Activated naive CD8-positive, alpha-beta T cell treated with anti-CD3 and anti-CD28 coated beads, Interleukin-2, amount 10 ng/mL, durations not matched to agents 7 days and 5 days (primary cell): ENCODE measurements at places on chromosomes 6 and 20.
A peak's percentile ranks its signal among the peaks of the same experiment; 100 is the strongest.

DNA sequence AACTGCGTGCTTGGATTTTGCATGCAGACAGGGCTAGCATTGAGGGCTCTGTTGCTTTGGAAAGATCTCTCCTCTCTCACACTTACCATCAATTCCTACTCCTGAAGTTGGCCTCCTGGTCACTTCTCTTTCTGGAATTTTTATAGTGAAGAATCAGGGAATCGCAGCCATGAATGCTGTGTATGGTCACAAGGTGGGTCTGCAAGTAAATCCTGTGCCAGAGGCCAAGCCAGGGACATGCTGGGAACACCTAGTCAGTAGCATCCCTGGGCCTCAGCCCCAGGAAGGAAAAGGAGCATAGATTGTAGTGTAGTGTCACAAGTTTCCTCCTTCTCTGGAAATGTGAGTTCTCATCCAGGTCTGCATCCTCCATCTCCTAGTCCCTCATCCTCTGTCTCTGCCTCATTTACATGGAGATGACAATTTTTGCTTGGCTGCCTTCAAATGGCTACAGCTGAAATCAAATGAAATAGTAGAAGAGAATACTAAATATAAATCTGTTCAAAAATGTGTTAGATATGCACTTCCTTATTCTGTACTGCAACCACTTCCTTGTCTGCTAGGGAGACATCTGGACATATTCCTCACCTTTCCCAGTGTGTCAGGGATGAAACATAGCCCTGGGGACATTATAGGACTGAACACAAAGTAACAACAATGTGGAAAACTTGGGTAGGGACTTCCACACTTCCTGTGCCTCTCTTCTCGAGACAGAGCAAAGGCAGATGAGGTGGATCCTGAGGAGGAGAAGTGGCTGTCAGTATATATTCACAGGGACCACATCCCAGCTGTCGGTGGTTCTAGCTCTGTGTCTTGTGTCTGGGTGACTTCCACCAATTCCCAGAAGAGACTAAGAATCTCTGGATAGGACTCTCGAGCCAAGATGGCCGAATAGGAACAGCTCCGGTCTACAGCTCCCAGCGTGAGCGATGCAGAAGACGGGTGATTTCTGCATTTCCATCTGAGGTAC, 17.0 kb downstream of the CST9 start:
- DNase-seq, result no peak

- DNase-seq, result no peak
Measured at GRCh38 chr20:41175727-41176330, 38.5 kb downstream of the PLCG1 start.

- no peak for DNase-seq
Measured at GRCh38 chr6:123636282-123636681, 468 bp downstream of the TRDN start.

- DNase-seq, result no peak
Measured at GRCh38 chr6:81126150-81126549, 626.3 kb downstream of the TENT5A start.

GRCh38 chr6:98124171-98124570, 710.2 kb upstream of the POU3F2 start:
- no peak for DNase-seq

DNA sequence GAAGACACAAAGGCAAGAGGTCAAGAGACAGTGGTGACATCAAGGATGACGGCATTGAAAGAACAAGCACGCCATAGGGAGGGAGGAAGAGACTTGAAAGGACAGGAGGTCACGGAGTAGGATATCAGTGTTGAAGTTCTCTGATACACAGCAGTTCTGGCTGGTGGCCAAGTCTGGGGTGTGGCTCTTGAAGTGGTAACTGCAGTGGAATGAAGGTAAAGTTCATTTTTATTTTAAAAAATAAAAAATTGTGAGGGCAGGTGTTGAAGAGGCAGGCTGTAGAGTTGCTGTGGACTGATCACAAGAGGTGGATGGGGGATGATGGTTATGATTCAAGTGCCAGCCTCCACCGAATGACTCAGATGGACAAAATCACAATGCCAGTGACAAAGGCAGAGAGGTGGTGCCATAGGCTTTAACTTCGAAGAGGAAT, 53.2 kb upstream of the BMP2 start:
- no peak for DNase-seq

GRCh38 chr6:24911796-24912382, 23.9 kb downstream of the RIPOR2 start:
- DNase-seq, result no peak

- no peak for DNase-seq
Measured at GRCh38 chr6:43800298-43800623, 30.2 kb downstream of the VEGFA start.

- no peak for DNase-seq
Measured at GRCh38 chr6:138422861-138423260, 18.8 kb downstream of the HEBP2 start.

GRCh38 chr6:164807125-164807524, 502.3 kb downstream of the C6orf118 start:
- DNase-seq, result no peak

GRCh38 chr6:22596011-22596410, 26.6 kb downstream of the HDGFL1 start:
- DNase-seq, result no peak

- DNase-seq, result no peak
Measured at GRCh38 chr6:62283796-62284411, 2.1 kb downstream of the KHDRBS2 start.

GRCh38 chr20:43938932-43939761, 24.5 kb downstream of the TOX2 start:
- DNase-seq, result no peak

- no peak for DNase-seq
Measured at GRCh38 chr6:46788791-46789190, 4.4 kb upstream of the MEP1A start.

GRCh38 chr6:118553132-118553531, 5.0 kb downstream of the PLN start:
- DNase-seq, result no peak

DNA sequence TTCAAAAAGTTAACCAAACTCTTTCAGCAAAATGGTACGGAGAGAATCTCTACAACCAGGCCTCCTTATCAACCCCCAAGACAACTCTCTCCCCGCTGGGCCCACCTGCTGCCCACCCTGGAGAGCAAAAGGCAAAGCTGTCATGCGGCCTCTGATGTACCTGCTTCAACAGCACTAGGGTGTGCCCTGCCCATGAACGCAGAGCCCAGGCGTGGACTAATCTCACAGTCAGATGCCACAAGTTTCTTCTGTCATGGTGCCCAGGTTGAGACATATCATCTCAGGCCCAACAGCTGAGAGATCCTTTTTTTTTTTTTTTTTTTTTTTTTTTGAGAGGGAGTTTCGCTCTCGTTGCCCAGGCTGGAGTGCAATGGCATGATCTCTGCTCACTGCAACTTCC, 26.3 kb downstream of the SLC2A4RG start:
- DNase-seq, result no peak

DNA sequence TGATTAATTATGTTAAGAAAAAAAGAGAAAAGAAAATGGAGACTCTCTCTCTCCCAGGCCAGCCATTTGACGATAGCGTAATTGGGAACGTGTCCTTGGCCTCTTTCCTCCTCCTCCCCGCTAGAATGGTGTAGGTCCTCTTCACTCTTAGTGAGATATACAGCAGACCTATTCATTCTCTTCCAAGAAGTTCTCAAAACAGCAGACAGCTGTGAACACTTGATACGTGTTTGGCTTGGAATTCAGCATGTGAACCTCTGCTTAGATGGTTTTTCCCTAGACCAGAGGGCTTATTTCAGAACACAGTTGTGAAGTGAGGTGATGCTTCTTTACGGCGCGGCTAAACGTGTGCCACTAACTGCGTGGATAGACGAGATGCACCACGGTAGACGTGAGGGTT, 32.6 kb upstream of the TULP4 start:
- no peak for DNase-seq

GRCh38 chr20:63441136-63442099, 31.0 kb downstream of the KCNQ2 start:
- DNase-seq, result peak; percentile 63

DNA sequence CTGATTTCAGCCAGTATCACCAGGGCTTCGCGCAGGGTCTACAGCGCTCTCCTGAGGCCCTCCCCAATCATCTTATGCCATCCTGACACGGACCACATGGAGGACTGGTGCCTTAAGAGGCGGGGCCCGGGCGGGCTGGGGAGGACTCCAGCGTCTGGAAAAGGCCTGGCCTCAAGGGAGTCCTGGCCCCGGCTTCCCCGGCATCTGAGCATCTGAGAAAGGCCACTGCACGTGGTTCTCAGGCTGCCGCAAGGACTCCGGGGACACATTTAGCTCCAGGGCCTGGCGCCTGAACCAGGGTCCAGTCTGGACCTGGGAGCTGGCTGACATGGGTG, 21.4 kb downstream of the BHLHE23 start:
- no peak for DNase-seq

- DNase-seq, result no peak
Measured at GRCh38 chr6:148611213-148611612, 135.6 kb upstream of the UST start.

- no peak for DNase-seq
Measured at GRCh38 chr6:123127807-123128206, 131.8 kb downstream of the CLVS2 start.

DNA sequence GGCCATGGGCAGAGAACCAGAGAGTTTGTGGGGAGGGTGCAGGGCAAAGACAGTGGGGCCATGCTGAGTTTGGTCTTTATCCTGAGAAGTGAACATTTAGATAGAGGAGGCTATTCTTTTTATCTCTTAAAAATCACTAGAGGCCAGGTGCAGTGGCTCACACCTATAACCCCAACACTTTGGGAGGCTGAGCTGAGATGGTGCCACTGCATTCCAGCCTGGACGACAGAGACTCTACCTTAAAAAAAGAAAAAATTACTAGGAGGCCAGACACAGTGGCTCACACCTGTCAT, 8.7 kb downstream of the PXMP4 start:
- DNase-seq, result no peak

DNA sequence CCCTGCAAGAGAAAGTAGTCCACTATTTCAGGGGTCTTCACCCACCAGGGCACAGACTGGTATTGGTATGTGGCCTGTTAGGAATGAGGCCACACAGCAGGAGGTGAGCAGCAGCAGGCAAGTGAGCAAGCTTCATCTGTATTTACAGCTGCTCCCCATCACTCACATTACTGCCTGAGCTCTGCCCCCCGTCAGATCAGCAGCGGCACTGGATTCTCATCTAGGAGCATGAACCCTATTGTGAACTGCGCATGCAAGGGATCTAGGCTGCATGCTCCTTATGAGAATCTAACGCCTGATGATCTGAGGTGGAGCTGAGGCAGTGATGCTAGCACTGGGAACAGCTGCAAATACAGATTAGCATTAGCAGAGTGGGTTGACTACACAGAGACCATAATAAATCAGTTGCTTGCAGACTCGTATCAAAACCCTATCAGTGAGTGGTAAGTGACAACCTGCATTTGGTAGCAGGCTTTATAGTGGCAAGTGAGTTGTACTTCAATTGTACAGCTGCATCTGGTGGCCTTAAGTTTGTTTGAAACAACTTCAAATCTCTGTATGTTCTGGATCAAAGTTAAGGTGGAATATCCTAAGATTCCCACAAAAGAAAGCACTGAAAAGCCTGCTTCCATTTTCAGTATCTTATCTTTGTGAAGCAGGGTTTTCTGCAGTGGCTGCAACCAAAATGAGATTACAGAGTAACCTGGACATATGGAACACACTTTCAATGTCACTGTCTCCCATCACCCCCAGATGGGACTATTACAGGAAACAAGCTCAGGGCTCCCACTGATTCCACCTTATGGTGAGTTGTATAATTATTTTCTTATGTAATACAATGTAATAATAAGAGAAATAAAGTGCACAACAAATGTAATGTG, 12.8 kb downstream of the C6orf141 start:
- DNase-seq, result no peak

DNA sequence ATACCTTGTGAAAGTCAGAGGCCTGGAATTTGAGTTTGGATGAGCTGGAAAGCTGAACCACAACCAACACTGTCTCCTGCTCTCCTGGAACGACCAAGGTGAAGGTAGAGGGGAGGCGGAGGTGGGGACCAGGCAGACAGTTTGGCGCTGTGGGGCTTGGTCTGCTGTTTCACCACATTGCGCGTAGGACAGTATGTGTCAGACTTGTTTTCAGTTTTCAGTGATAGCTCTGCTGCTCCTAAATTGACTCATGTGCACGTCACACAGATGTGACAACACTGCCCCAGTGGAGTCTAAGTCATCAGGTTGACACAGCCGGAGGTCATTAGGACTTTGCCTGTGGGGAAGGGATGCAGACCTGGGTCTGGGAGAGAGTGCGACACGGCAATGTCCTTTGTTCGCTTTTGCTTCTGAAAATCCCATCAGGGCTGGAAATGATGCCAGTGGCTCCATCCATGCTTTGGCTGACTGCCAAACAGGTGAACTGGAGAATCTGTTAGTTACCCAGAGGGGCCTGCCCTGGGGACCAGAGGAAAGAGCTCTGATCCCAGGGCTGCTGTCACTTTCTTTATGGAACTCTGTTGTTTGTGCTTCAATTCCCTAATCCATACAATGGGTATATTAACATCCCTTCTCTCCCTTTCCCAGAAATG, 255.5 kb downstream of the CDC5L start:
- no peak for DNase-seq

- DNase-seq, result no peak
Measured at GRCh38 chr6:167097770-167098169, 25.1 kb upstream of the CCR6 start.

GRCh38 chr6:10184371-10185227, 230.3 kb downstream of the TFAP2A start:
- no peak for DNase-seq

DNA sequence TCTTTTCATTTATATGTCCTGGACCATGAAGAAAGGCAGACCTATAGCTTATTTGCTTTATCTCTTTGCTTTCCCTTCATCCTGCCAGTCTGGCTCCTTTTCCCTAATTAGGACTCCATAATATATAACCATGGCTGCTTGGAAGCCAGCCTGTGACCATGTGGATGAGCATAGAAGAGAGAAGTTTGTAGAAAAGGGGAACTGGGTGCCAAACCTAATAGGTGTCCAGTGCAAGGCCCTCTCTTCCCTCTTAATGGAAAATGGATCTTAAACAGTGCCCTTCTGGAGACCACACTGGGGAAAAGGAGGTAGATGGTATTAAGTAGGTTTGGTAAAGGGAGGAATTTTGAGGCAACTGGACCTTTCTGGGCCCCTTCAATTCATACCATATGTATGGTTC, 16.7 kb upstream of the OSTM1 start:
- no peak for DNase-seq

- DNase-seq, result no peak
Measured at GRCh38 chr6:101404775-101405174, 11.3 kb downstream of the GRIK2 start.

GRCh38 chr6:61675734-61676133, 610.3 kb downstream of the KHDRBS2 start:
- DNase-seq, result no peak

- no peak for DNase-seq
Measured at GRCh38 chr20:6705106-6705766, 62.2 kb upstream of the BMP2 start.

DNA sequence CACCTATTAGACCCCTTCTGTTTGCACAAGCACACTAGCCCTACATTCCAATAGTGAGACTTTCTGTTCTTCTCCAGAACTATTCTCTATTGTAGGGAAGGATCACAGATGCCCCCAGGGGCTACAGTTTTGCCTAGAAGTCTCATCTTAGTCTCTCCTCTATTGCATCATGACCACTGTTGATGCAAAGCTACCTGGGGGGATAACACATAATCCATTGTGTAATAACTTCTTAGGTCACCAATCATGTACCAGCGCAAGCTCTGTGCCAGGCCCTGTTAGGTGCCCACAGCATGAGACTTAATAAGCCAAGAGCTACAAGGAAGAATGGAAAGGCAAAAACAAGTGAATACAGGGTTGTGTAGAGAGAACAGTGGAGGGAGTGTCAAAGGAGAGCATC, 98.1 kb upstream of the TNFAIP3 start:
- no peak for DNase-seq
